ENCODE measurements at places on chromosomes 2 and 18.
A peak's percentile ranks its signal among the peaks of the same experiment; 100 is the strongest.

- DNase-seq: peak; percentile 51
Observed at GRCh38 chr18:50560681-50561629, 1.1 kb downstream of the MAPK4 start.

GRCh38 chr18:41391616-41392595 lies 563.1 kb upstream of the PIK3C3 start:
- DNase-seq: peak; percentile 79

DNA sequence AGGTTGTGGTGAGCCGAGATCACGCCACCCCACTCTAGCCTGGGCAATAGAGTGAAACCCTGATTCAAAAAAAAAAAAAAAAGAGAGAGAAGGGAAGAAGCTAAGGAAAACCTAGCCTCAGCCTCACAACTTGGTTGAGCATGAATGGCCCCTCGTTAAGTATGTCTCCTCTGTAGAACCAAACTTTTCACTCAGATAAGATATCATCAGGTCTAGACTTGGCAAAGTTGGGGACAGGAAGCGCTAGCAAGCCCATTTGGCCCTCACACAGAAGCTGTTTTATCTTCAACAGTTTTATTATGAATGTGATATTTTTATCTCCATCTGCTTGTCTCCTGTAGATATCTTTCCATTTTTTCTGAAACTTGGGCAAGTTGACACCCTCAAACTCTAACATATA lies 3.5 kb upstream of the ASXL2 start:
- DNase-seq: no peak

GRCh38 chr2:96117701-96118588 lies 1.6 kb upstream of the ADRA2B start:
- DNase-seq: no peak

- no peak for DNase-seq
Observed at GRCh38 chr2:168256448-168256847, 9.1 kb upstream of the STK39 start.

DNA sequence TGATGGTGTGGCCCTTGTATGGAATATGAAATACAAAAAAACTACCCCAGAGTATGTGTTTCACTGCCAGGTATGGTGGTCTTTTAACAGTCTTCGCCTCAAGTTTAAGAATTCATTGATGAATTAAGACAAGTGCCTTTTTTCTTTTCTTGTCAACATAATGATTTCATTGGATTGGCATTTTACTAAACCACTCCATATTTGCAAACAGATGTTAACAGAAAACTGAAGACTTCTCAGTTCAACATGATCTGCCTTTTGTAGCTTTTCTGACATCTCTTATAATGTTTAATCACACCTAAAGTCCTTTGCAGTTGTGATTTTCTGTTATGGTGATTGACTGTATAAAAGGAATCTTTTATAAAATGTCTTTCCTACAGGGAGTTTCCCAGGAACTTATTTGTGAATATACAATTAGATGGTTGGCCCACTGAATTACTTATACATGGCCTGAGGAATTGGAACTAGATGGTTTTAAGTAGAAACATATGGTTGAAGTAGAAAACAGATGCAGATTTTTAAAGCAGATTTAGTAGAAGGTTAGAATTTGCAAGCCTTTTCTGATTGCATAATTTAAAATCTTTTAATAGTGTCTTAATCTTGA lies 39.7 kb downstream of the DYNC1I2 start:
- DNase-seq: no peak

- DNase-seq: no peak
Observed at GRCh38 chr18:48958951-48959350, 8.2 kb upstream of the SMAD7 start.

DNA sequence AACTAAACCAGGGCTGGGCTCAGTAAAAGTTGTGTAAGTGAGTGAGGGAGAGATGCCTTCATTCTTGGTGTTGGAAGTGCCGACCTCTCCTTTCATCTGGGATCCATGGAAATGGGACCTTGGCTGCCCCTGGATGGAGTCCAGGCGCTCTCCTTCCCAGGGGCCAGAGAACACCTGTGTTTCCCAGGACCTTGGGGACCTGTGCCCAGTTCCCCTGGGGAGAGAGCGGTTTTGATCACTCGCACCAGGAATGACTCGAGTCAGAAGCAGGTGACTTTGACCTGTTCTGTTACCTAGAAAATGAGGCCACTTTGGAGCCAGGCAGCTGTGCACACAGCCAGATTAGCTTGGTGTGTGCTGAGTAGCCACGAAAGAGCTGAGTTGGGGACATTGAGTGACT lies 97.3 kb downstream of the SH3BP4 start:
- no peak for DNase-seq

DNA sequence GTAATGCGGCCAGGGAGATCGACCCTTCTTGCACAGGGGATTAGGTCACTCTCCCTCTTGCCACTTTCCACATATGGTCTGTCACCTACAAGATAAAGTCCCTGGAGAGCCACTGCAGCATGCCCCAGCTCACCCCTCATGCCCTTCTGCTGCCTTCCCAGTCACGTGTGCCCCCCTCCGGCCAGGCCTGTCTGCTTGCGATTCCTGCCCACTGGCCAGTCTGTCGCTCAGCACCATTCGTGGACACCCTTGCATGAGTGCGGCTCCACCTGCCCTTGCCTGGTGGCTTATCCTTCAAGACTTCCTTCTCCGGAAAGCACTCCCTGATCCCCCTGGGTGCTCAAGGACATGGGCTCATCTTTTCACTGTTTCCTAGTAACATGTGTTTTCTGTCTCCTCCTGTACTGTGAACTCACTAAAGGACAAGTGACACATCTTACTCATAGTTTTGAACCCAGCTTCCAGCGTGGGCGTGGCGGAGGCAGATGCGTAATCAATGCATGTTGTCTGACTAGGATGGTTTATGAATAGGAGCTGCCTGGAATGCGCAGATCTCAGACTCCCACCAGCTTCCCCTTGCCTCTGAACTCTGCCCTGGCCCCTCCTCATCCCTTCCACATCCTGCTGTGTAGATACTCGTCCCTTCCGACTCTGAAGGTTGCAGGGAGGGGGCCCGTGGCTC lies 7.8 kb upstream of the NT5DC4 start:
- no peak for DNase-seq

- no peak for DNase-seq
Observed at GRCh38 chr2:30747206-30747605, 60.0 kb downstream of the CAPN13 start.

DNA sequence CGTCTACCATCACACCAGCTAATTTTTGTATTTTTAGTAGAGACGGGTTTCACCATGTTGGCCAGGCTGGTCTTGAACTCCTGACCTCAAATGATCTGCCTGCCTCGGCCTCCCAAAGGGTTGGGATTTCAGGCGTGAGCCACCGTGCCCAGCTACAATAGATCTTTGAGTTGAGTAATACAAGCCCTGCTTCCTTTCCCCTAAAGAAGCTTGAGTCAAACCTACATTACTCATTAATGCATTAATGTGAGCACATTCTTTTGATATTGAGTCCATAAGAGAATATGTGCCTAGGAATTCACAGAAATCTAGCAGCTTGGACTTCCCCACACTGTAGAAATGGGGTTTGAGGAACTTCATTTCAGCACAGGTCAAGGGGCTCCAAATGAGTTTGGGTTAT lies 39.6 kb downstream of the PSMG2 start:
- no peak for DNase-seq

GRCh38 chr2:28506112-28506910 lies 10.5 kb downstream of the PLB1 start:
- no peak for DNase-seq

DNA sequence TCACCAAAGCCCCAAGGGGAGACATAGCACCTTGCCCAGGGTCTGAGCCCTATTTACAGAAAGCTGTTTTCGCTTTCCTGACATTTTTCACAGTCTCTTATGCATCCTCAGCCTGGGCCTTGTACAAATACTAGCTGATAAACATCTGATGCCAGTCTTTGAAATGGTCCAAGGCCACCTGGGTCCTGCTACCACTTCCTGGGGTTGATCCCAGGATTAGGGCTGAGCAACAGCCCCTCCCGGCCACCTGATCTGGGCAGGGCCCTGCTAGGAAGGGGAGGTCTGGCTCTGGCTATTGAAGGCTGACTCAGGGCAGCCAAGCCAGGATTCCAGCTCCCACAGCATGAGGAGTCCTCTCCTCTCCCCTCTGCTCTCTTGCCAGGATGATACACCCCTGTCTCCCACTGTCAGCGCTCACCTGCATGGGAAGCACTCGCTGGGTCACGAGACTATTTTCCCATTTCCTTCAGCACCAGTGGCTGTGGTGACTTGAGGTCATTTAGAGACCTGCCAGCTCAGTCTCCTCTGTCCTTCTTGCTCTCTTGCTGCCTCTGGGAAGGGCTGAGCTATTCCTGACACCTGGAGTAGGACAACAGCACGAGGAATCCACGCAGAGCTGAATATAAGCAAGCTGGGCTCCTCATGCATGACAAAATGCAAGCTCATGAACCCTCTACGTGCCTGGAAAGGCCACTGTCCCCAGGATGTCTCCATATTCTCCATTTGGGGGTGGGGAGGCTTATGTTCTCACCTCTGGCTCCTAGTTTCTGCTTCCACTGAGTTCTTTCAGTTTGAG lies 53.0 kb upstream of the LGALSL start:
- no peak for DNase-seq

DNA sequence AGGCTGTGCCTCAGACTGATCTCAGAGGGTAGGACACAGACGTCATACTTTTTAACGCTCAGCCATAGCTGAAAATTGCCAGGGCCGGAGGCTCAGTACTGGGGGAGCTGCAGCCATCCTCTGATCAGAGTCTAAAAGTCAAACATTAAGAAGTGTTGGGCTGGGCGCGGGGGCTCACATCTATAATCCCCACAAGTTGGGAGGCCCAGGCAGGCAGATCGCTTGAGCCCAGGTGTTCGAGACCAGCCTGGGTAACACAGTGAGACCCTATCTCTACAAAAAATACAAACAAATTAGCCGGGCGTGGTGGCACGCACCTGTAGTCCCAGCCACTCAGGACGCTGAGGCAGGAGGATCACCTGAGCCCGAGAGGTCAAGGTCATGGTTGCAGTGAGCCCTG lies 48.8 kb downstream of the FAM178B start:
- DNase-seq: no peak

DNA sequence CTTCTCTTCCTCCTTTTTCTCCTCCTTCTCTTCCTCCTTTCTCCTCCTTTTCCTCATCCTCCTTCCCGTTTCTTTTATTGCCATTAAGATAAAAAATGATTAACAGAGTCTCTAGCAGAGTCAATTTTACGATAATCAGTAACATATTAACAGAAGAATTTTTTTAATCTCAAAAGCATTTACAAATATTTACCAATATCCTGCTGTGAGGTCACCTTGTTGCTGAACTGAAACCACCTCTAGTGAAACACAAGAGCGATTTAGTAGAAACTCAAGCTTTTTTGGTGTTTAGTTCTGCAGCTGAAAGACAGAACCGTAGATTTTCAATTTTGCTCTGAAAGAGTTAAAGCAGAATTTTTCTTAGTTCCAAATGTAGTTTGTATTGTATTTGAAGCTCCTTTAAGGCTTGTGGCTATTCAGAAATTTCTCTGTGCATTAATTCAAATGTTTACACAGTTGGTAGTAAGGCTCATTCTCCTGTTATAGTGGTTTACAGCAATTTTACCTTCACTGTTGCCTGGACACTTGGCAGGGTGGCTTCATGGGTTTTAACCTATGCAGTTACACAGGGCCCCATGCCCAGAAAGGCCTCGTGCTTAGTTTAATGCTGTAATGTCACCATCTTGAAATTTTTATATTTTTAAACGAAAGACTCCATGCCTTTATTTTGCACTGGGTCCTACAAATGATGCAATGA lies 1106.6 kb upstream of the FAM98A start:
- DNase-seq: no peak

DNA sequence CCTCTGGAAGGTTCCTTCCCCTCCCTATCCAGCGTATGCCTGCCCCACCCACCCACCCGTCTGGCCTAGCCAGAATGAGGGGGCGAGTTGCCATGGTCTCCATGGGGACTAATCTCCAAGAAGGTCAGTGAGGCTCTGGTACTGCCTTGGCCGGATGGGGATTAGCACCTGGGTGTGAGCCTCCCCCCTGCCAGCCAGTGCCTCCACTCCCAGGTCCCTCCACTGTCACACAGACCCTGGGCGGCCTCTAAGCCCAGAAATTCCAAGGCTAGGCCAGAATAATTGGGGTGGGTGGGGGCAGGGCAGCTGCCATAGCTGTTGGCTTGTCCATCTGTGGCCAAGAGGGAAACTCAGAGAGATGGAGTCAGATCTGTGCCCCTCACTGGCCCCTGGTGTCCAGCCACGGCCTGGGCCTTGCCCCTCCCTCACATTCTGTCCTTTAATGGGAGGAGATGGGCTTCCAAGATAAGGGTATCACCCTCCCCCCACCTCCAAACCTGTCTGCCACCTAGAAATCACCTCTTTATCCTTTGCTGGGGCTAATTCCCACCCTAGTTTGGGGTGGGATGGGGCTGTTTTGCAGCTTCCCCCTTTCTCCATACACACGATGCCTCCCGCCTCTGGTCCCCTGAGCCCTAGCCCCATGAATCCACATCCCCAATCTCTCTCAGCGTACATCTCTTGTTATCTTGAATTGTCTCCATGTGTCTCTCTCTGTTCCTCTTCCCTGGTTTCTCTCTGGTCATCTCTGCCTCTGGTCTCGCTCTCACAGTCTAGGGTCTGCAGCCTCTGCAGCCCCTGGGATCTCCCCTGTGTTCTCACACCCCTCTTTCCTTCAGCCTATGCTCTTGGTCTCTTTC lies 6.0 kb upstream of the CRYBA2 start:
- DNase-seq: no peak

DNA sequence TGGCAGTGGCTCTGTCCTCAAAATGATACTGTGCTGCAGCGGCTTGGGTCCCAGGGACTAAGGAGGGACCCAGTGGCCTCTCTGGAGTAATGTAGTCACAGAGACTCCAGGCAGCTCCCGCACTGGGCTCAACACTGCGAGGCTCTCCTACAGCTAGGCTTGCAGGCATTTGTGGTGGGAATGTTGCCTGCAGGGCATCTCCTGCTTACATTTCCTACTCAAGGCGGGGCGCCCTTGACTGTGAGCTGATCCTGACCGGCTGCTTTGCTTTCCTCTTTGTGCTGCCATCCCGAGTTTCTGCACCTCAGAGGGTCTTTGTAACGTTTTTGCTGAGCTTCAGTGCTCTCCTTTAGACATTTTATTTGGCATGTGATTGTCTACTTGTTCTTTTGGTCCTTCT lies 177.4 kb upstream of the FN1 start:
- DNase-seq: no peak

- DNase-seq: no peak
Observed at GRCh38 chr2:71566372-71566771, 113.0 kb downstream of the DYSF start.

DNA sequence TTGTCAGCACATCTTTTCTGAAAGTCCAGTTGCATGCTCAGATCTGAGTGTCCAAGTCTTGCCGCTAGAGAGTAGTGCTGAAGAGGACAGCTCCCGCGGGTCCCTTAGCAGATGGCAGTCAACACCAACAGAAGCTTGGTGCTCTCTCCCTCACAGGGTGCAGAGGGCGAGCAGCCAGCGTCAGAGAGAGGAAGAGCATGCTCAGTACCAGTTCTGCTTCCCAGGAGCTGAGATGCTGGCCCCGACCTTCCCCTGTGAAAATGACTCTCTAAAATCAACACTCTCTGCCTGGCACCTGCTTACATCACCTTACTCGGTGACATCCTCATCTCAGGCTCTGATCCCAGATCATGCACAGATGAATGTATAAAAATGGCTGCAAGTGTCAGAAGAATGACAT lies 86.0 kb upstream of the TWIST2 start:
- no peak for DNase-seq

Measured in NCI-H1092 (cell line).